A172 (cell line): ENCODE measurements at places on chromosomes 3 and 15.

DNA sequence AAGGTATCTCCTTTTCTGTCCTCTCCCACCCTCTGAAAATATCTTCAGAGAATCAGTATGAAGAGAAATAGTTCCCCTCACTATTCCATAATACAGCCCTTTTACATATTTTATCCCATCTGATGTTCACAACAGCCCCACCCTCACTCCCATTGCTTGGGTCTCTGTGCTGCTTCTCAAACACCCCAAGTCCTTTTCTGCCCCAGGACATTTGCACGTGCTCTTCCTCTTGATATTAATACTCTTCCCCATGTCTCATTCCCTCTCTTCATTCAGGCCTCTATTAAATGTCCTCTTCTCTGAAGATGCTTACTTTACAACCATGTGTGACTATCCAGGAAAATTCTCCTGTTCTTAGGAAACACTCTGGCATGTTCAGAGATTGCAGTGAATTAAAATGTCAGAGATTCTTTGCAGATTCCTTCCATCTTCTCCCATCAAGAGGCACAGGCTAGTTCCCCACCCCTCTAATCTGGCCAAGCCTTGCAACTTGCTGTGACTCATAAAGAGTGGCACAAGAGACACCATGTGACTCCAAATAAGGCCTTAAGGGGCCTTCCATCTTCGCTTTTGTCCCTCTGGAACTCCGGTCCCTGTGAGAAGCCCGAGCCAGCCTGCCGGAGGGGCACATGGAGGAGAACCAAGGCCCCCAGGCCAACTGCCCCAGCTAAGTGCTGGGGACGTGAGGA is 128.5 kb downstream of the CHSY1 start:
- no peak for DNase-seq

- no peak for DNase-seq
These were observed 416.8 kb upstream of the NAALADL2 start for GRCh38 chr3:174442302-174442682.

GRCh38 chr3:136602818-136603217 is 149.4 kb downstream of the STAG1 start:
- DNase-seq: no peak

GRCh38 chr15:26983822-26984221 is 12.8 kb downstream of the GABRG3 start:
- no peak for DNase-seq

GRCh38 chr3:163218336-163218735 is 1721.7 kb downstream of the OTOL1 start:
- DNase-seq: no peak

GRCh38 chr15:84684092-84684491 is 26.1 kb upstream of the NMB start:
- peak; percentile 69 for DNase-seq

DNA sequence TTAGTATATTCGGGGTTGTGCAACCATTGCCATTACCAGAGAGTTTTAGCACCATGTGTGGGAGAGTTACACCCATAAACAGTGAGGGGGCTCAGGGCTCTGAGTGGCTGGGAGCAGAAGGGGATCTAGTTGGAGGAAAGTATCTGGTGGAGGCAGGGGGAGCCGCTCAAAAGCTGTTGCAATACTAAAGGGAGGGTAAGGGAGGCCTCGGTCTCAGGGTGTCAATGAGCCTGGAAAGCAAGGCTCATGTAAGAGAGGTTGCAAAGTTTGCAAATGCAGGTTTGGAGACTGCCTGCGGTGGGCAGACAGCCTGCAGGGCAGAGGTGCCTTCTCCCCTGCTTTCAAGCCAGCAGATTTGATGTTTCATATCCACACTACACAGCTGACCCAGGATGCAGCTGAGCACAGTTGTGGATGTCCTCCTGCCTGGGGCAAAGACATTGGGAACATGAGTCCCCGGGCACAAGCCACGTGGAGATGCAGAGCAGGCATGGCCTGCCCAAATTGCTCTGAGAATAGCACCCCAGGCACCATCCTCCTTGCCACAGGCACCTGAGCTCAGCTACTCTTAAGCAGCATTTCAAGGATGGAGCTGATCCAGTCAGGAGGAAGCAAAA is 181.4 kb downstream of the TLE3 start:
- no peak for DNase-seq

DNA sequence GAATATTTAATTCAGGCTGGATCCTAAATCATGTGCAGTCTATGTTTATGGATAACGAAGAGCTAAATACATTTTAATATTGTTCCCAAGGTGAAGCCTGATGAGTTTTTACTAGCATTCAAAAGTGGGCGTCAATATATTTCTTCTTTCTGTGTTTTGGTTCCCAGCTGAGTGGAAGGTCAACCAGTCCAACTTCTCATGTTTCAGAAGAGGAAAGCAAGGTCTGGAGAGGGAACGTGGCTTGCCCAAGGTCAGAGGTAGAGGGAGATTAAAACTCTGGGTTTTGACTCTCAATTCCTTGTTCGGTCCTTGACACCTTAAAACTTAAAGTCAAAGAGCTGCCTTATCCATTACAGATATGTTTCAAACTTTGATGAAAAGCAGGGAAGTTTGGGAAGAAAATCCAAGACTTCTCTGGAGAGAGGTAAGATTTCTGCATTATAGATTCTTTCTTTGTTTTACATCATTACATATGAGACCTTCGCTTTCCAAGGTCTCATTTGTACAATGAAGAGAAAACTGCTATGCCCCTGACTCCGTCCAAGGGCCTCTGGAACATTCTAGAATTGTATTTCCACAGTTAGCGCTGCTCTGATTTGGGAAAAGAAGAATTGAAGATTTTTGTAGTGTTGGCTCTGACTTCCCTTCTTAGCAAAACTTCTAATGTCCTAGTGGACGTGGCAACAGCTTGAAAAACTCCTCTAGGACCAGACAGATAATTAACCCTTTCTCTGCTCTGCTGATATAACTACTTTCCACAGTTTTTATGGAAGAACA is 57.7 kb upstream of the HES1 start:
- DNase-seq: no peak

DNA sequence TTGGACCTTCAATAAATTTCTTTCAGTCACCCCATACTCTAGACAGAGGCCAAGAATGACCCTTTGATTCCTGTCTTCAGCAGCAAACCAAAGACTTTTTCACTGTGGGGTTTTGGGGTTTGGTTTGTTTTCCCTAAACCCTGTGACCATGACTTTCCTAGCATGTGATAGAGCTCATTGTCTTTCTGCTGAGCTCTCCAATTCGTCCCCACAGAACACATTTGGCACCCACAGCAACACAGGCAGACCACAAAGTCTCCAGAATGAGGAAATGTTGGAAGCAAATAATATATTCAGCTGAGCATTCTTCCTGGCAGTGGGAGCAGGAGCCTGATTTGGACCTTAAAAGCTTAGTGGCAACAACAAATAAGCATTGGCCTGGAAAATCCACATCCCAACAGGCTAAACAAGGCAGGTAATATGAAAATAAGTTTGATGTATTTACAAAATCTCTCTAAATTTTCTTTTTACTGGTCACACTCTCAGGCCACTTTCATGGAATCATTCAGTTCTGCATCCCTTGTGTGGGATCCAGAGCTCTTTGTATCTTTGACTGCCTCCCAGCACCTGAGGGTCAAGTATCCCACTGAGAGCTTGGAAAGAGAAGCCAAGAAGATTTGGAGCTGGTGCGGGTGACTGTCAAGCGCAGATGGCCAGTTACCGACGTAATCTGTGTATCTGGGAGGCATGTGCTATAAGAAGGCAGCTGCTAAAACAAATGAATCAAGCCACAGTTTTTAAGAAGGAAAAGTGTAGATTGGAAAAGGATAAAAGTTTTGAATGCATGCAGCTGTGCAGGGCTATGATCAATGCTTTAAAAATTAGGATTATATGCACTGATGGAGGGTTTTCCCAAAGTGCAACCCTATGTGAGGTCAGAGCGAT is 36.5 kb upstream of the CPB1 start:
- no peak for DNase-seq

DNA sequence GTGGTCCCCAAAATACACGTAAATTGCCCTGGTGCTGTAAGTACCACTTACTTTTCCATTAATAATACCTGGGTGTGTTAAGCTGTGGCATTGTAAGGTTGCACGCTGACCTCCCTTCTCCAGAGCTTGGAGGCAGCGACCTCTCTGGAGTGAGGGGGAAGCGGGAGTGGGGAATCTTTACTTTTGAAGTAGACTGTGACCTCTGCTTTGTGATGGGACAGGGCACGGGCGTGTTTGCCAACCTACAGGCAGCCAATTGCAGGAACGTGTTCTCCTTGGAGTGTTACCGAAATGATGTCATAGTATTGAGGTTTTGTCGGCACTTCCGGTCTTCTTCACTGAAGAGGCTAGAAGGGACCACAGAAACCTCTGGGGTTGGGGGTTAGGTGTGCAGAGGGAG is 227.3 kb upstream of the C2CD4B start:
- DNase-seq: peak; percentile 50

DNA sequence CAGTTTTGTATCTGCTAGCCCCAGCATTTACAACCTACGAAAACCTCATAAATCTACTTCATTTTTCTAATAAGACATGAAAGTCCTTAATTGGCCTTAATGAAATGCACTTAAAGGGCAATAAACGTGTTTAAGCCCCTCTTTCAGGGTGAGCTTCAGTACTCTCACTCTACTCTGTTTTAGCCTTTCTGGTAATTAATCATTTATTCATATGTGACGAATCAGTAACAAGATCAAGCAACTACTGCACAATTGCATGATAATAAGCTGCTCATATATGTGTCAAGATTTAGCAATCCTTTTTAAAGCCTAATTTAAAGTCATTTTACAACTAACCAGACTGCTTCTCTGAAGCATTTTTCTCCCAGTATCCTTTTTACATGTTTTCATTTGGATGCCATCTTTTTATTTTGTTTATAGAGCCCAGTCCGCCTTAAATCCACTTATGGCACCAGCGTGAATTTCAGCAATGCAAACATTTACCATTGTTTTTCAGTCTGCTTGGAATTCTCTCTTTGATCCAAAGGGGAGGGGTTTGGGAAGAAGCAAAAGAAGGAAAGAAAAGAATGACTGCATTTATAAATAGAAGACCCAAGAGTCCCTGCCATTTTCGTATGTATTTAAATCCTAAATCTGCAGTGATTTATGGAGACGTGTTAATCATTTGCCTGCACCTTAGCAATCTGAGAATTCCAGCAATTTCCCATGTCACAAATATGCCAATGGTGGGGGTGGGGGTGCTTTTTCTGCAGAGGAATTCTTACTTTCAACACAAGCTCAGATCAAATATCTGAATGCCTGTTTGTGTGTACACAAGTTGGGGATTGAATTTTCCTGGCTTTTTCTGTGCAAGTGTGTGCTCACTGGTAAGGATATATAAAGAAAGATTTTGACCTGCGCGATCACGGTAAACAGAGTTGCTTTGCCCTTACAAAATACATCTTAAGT is 230.8 kb upstream of the TBC1D5 start:
- DNase-seq: no peak

- no peak for DNase-seq
These were observed 171.6 kb downstream of the CADPS start for GRCh38 chr3:62703451-62704167.

DNA sequence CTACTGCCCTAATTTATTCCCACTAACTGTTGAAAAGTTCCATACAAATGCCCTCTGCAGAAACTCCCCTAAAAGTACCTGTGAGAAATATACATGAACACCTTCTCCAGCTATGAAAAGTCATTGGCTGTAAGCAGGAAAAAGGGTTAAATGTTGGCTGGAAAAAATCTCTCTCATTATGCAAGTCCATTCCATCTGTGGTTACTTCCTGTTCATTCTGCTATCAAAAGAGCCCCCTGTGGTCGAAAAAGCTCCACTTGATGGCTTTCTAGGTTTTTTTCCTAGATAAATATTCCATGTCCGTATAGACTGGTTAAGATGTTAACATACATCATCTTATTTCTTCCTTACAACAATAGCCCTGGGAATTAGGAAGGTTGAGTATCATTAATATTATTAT is 56.2 kb upstream of the AKAP13 start:
- no peak for DNase-seq

GRCh38 chr15:70605606-70606410 is 157.6 kb downstream of the UACA start:
- peak; percentile 45 for DNase-seq

GRCh38 chr3:65436580-65436979 is 602.1 kb downstream of the MAGI1 start:
- DNase-seq: peak; percentile 8

GRCh38 chr3:128196647-128197046 is 43.4 kb downstream of the EEFSEC start:
- no peak for DNase-seq

DNA sequence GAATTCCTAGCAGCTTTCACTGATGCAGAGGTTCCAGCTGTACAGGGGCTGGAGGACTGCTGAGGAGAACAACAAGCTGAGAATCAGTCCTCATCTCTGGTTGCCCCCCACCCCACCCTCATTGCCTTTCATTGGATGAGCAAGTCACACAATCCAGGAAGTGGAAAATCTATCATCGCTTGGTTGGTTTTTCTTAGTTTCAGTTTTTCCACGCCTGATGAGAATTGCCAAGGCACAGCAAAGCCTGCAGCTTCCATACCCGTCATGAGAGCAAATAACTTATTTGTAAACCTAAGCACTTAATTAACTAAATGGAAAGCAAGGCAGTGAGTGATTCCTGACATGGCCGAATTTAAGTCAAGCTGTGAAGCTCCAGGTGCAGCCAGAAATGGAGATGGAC is 21.4 kb upstream of the LIPC start:
- DNase-seq: peak; percentile 33

GRCh38 chr3:55728461-55729100 is 241.5 kb upstream of the WNT5A start:
- DNase-seq: no peak

DNA sequence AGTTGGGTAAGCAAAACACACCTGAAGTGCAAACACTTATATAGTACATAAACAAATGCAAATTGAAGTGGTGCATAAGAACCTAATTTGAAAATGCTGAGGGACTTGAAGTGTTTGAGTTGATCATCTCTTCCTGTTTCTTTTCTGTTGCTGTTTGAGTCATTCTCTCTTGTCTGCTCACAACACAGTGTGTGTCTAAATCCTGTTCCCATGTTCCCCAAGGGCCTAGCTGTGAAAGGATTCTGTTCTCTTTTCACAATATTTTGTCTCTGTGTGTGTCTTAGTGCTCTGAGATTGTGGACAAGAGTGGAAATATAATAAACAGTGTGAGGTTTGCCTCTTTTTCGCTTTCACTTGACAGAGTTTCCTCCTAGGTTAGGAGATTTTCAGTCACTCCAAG is 6.1 kb downstream of the CD96 start:
- no peak for DNase-seq

DNA sequence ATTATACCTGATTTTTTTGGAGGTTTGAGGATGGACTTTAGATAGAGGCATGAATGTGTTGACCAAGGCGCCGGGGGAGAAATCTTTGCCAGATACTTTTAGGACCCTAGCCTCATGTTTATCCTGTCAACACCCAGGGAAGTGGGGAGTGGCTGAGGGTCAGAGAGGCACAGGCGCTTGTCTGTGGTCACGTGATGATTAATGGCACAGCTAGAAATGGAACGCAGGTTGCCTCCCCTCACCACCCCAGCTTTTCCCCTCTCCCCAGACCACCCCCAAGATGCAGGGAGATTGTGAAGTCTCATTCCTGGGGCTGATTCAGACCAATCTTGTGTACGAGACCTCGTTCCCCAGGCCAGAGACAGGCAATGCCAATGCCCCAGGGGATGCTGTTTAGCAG is 218.4 kb upstream of the LINGO1 start:
- no peak for DNase-seq

GRCh38 chr15:101288905-101289513 is 6.0 kb downstream of the SNRPA1 start:
- DNase-seq: peak; percentile 45
